ENCODE measurements at places on chromosomes 7 and 10.
A peak's percentile ranks its signal among the peaks of the same experiment; 100 is the strongest.

GRCh38 chr10:621981-622740 lies 67.3 kb downstream of the DIP2C start:
- no peak overlapping the region for H3K4me3 ChIP-seq
- H3K36me3 ChIP-seq: no peaks in the 10 kb centered on the region
- DNase-seq: no peak
- H3K27ac ChIP-seq: no peak overlapping the region

DNA sequence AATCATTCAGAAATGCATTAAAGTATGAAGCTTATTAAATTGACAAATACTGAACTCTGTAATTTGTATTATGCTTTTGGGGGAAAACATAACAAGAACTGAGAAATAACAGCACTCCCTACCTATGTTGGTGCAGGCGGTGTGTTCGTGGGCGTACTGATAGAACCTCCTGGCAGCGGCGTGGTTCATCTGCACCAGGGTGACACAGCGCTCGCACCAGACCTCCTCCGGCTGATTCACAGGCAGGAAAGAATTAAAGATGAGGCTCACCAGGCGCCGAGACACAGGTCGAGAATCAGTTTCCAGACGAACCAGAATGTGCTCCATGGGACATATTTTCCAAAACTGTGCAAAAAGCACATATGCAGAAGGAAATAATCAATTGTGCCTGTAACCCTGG lies 40.2 kb downstream of the NCAPG2 start:
- H3K27me3 ChIP-seq: no peaks in the 10 kb centered on the region
- no peaks in the 10 kb centered on the region for H3K4me1 ChIP-seq
- no peak for DNase-seq
- H3K4me3 ChIP-seq: no peak overlapping the region

DNA sequence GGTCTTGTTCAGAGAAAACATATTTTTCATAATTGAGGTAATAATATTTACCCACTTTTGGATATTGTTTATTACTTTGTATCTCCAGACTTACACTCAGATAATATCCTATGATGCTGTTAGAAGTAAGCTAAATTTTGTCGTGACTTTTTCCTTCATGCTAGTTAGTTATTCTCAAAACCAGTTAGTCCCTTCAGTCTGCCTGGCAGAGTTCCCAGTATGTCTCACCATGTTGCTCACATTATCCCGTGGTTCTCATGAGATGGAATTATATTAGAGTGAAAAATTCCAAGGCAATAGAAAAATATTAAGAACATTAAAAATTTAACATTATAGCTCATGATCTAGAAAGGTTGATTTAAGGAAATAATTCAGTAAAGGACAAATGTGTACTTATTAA lies 81.5 kb upstream of the SMIM30 start:
- H3K27ac ChIP-seq: no peak overlapping the region
- no peaks in the 10 kb centered on the region for H3K4me1 ChIP-seq
- no peak for DNase-seq
- H3K36me3 ChIP-seq: no peaks in the 10 kb centered on the region
- H3K27me3 ChIP-seq: no peaks in the 10 kb centered on the region
- no peak overlapping the region for H3K4me3 ChIP-seq

- no peak overlapping the region for H3K4me3 ChIP-seq
- no peaks in the 10 kb centered on the region for H3K4me1 ChIP-seq
- no peaks in the 10 kb centered on the region for H3K36me3 ChIP-seq
Measured at GRCh38 chr10:69952821-69953221, 99.8 kb upstream of the MACROH2A2 start.

GRCh38 chr10:72353028-72353964 lies 1.4 kb downstream of the DNAJB12 start:
- no peaks in the 10 kb centered on the region for H3K36me3 ChIP-seq
- peak; percentile 67 for DNase-seq
- H3K4me1 ChIP-seq: peaks cover 23% of the 10 kb centered on the region
- peak overlapping the region; percentile 98 for H3K27ac ChIP-seq

All from adrenal gland (tissue), 19 donors.